ENCODE measurements at places on chromosomes 5 and 9. TPM values are rescaled to one million over a fixed set of nuclear protein-coding genes. Genes with fewer than 3 reads are reported as not detected.
A peak's percentile ranks its signal among the peaks of the same experiment; 100 is the strongest.

ORM2 gene
- not detected for total RNA-seq

ANKDD1B gene
- total RNA-seq = not detected

SCGB3A2 gene
- not detected for total RNA-seq

RC3H2 gene
- 70.2 TPM for total RNA-seq

DNA sequence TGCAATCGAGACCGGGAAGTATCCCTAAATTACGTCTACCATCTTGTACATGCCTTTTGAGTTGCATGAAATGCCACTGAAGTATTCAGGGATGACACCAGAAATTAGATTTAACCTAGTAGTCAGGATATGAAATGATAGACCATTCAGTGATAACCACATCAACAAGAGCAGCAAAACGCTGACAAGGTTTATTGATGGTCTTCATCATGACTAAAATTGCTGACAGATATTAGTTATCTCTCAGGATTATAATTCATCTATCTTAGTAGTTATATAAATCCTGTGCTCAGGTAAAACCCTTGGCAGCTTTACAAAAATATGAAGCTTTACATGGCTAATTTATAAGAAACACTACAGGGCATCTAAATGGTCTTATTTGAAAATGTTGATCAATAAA is 1104.7 kb downstream of the EFNA5 start:
- no peak for DNase-seq
- no peak overlapping the region for H3K4me3 ChIP-seq
- H3K36me3 ChIP-seq = no peaks in the 10 kb centered on the region
- no peak overlapping the region for H3K27ac ChIP-seq
- no peaks in the 10 kb centered on the region for H3K4me1 ChIP-seq

DNA sequence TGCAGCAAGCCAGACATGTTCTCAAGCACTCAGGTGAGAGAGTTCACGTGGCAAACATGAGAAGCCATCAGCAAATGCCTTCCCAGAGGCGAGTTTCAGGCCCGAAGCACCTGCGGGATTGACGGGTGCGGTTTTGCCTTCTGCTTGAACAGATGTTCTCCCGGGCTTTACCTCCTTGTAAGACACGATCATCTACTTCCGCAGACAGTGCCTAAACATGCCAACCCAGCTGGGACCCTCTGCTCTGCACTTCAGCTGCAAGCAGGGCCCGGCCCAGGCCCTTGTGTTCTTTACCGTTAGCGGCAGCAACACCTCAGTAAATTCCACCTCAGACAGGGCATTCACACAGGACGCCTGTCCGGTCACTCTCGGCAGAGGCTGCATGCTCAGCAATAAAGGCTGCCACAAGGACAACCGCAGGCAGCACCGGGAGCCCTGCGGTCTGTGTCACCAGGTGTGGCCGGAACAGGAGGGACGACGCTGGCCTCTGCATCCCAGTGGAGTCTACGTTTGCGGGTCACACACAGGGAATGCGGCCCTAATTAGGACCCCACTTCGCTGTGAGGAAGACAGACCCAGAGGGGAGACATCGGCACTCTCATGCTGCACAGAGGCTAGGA is 139.6 kb downstream of the ROR2 start:
- no peaks in the 10 kb centered on the region for H3K36me3 ChIP-seq
- no peaks in the 10 kb centered on the region for H3K27me3 ChIP-seq
- no peak overlapping the region for H3K4me3 ChIP-seq
- no peaks in the 10 kb centered on the region for H3K4me1 ChIP-seq
- no peak for DNase-seq
- H3K27ac ChIP-seq = no peak overlapping the region

GRCh38 chr9:113520109-113520642 is 56.6 kb downstream of the RGS3 start:
- no peaks in the 10 kb centered on the region for H3K36me3 ChIP-seq
- no peaks in the 10 kb centered on the region for H3K27me3 ChIP-seq
- no peak for DNase-seq
- H3K4me1 ChIP-seq = no peaks in the 10 kb centered on the region
- no peak overlapping the region for H3K27ac ChIP-seq

GRCh38 chr9:133914442-133915342 is 77.4 kb downstream of the VAV2 start:
- H3K4me1 ChIP-seq = peaks cover 8% of the 10 kb centered on the region
- H3K36me3 ChIP-seq = no peaks in the 10 kb centered on the region
- H3K27ac ChIP-seq = no peak overlapping the region

- H3K27me3 ChIP-seq = no peaks in the 10 kb centered on the region
- H3K4me1 ChIP-seq = peaks cover 53% of the 10 kb centered on the region
- H3K27ac ChIP-seq = no peak overlapping the region
- H3K36me3 ChIP-seq = no peaks in the 10 kb centered on the region
Observed at GRCh38 chr5:39423331-39423751, 1.4 kb downstream of the DAB2 start.

DNA sequence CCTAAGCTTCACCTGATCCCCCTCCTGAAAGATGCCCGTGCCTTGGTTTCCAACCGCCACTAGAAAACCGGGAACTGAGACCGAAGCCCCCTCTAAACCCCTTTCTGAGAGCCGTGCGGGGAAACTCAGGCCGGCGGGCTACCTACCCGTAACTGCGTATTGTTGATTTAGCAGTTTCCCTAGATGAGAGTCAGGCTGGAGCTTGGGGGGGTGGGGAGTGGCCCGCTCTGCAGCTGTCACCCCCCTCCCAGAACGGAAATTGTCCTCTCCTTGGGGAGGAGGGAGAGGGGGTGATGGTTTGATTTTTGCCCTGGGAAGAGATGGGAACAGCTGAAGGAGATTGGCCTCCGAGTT is 2.5 kb downstream of the CXXC5 start:
- no peaks in the 10 kb centered on the region for H3K27me3 ChIP-seq
- H3K27ac ChIP-seq = peak overlapping the region; percentile 78
- H3K4me3 ChIP-seq = peak overlapping the region; percentile 90
- no peak for DNase-seq

- H3K27ac ChIP-seq = no peak overlapping the region
- H3K27me3 ChIP-seq = no peaks in the 10 kb centered on the region
- H3K4me3 ChIP-seq = no peak overlapping the region
- no peaks in the 10 kb centered on the region for H3K36me3 ChIP-seq
Observed at GRCh38 chr9:114401344-114401743, 13.6 kb upstream of the AKNA start.

- no peaks in the 10 kb centered on the region for H3K36me3 ChIP-seq
- no peak overlapping the region for H3K27ac ChIP-seq
- DNase-seq = no peak
Observed at GRCh38 chr9:97850746-97851445, 2.1 kb upstream of the FOXE1 start.

GRCh38 chr5:178797101-178797521 is 62.6 kb upstream of the ZNF354B start:
- H3K27me3 ChIP-seq = no peaks in the 10 kb centered on the region

DNA sequence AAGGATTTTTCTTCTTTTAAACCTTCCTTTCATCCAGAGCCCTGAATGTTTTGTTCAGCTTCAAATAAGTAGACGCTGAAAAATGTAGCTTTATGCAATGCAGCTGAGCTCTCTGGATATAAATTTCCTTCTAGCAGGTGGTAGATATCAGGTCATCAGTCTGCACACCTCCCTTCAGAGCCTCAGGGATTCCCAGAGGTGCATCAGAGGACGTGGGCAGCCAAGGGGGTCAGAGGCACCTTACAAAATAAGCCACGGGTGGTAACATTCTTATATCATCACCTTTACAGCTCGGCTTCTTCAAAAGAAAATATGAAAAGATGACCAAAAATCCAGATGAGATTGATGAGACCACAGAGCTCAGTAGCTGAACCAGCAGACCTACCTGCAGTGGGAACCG is 19.3 kb downstream of the MOCS2 start:
- H3K27ac ChIP-seq = no peak overlapping the region
- DNase-seq = no peak
- H3K4me1 ChIP-seq = no peaks in the 10 kb centered on the region
- no peaks in the 10 kb centered on the region for H3K27me3 ChIP-seq
- no peaks in the 10 kb centered on the region for H3K36me3 ChIP-seq

DNA sequence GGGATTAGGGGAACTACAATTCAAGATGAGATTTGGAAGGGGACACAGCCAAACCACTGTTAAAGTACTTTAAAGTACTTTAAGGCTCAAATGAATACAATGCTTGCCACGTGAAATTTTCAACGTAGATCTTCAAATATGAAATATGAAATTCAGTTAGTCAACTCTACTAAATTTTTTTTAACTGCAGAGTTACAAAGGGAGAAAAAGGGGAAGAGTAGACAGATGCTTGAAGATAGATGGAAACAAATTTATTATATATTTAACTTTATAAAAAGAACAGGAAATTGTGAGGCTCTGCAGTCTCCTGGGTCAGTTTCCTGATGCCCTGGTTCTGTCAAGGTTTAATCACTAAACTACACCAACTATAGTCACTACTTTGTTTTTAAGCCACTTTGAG is 785.5 kb upstream of the DMAC1 start:
- peaks cover 1% of the 10 kb centered on the region for H3K27me3 ChIP-seq
- no peaks in the 10 kb centered on the region for H3K36me3 ChIP-seq
- no peak overlapping the region for H3K4me3 ChIP-seq
- DNase-seq = no peak
- H3K27ac ChIP-seq = no peak overlapping the region
- no peaks in the 10 kb centered on the region for H3K4me1 ChIP-seq
